Stimulated activated CD4-positive, alpha-beta T cell treated with anti-CD3 and anti-CD28 coated beads, TNF-alpha, amount 100 ng/mL, for 24 hours (primary cell): ENCODE measurements at places on chromosomes 12 and 14.

DNA sequence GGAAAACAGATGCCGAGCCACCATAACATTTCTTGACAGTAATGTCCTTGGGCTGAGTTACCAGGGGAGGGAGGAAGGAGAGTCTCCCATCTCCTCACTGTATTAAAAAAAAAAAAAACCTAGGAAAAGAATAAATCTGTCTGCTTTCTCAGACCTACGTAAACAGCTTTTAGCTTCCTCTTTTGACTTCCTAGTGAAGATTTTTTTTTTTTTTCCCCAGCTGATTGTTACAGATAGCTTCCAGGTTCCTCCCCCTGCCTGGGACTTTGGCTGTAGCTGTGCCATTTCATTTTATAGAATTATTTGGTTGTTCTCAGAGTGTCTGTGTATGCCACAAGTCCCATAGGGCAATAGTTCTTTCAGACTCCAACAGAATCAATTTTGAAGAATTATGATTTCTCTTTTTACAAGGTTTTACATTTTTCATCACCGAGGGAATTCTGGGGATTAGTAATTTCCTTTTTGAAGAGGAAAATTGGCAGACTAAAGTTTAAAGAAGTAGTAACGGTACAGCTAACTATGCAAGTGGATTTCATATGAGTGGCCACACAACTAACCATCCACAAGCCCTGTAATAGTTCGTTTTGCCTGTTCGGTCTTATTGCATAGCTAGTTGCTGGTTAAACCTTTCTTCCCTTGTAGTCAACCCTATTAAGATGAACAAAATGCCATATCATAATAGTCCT, 23.1 kb upstream of the GNS start:
- DNase-seq: no peak

DNA sequence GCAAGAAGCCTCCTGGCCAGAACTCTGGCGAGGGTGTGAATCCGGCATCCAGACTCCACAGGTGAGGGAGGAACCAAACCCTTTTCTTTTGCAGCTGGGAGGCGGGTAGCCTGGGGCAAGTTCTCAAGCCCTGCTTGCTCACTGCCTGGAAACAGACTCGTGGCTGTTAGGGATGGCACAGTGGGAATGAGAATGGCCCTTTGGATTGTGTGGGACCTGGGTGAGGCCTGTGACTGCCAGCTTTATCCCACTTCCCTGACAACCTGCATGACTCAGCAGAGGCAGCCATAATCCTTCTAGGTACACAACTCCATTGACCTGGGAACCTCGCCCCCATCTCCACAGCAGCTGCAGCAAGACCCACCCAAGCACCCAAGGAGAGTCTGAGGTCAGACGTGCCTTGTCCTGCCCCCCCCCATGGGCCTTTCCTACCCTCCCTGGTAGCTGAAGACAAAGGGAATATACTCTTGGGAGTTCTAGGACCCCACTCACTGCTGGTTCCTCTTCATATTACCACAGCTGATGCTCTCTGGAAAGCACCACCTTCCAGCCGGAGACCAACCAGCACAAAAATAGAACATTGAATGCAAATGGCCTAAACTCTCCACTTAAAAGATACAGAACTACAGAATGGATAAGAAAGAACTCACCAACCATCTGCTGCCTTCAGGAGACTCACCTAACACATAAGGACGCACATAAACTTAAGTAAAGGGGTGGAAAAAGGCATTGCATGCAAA, 5.1 kb upstream of the GPR33 start:
- no peak for DNase-seq

DNA sequence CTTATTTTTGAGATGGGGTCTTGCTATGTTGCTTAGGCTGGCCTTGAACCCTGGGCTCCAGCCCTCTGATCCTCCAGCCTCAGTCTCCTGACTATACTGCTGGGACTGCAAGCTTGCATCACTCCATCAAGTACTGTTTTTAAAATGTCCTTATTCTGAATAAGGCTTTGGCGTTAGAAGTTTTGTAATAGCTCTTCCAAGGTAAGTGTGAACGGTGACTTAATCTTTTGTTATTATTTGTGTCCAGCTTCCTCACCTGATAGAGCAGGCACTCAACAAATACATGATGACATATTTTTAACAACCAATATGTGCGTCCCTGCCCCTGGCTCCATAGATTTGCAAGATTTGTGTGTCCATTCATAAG, 1.4 kb downstream of the C1RL start:
- no peak for DNase-seq

GRCh38 chr14:70885343-70886022, 21.8 kb upstream of the PCNX1 start:
- no peak for DNase-seq

GRCh38 chr14:68384335-68384734, 408.5 kb downstream of the ZFP36L1 start:
- DNase-seq: no peak

GRCh38 chr12:75438059-75438754, 42.3 kb upstream of the GLIPR1 start:
- no peak for DNase-seq

GRCh38 chr12:51970904-51971646, 19.6 kb downstream of the ACVR1B start:
- DNase-seq: no peak
